ENCODE measurements at places on chromosomes 6 and 20.

- no peak for DNase-seq
Measured at GRCh38 chr6:168031411-168031971, 34.0 kb downstream of the KIF25 start.

- no peak for DNase-seq
Measured at GRCh38 chr20:53487461-53488200, 106.0 kb downstream of the ZNF217 start.

GRCh38 chr20:24160563-24161281 is 172.1 kb upstream of the GGTLC1 start:
- peak; percentile 32 for DNase-seq

GRCh38 chr6:28586962-28587745 is 61.5 kb downstream of the GPX5 start:
- no peak for DNase-seq

DNA sequence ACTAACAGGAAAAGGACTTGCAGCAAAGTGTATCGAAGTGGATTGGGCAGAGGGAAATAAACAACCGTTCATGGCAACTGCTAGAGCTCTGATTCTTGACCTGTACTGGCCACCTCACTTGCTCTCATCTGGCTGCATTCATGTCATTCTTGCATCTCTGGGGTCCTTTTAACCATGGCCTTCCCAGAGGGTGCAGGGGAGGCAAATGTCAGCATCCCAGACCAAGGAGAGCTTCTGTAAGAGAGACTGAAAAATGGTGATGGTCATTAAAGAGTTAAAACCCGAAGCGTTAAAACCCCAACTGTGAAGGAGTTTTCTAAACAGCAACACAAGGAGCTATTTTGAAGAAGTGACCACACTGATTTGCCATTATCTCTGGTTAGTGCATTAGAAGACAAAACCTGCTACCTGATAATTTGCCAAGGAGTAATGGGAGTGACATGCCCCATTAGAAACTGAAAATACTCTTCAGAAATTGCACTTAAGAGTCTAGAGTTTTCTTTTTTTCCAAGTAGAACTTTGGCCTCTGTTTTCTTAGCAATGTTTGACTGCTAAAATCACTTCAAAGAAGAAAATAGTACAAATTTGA is 62.4 kb downstream of the APCDD1L start:
- no peak for DNase-seq

- peak; percentile 52 for DNase-seq
Measured at GRCh38 chr6:50791900-50792508, 26.7 kb upstream of the TFAP2B start.

DNA sequence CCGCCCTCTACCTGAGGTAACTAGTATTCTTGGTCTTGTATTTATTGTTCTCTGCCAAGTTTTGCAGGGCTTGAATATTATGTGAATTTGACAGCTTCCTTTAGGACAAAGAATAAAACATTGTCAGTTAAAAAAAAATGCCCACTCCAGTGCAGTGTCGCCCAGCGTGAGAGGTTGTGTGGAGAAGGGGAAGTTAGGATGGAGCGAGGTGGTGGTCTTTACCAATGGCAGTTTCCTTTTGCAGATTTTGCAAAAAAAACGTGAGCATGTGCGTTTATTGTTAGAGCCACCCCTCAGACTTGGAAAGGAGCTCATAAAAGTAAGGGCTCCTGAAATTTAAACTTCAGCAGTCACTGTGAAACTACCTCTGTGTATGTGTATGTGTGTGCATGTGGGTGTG is 28.3 kb downstream of the UST start:
- no peak for DNase-seq

DNA sequence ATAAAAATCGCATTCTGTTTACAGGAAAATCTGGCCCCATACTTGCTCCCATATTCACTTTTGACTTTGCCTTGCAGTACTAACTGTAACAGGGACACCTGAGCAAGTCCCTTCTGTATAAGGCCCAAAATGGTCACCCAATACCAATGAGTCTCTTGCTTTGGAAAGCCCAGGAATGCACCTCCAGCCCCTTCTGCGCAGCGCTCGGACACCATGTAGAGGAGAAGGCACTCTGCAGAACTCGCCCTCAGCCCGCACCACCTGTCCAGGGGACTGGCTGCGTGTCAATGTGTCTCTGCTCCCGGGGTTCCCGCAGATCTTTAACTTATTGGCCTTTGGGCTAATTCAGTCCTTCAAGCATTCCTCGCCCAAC is 746 bp upstream of the PRND start:
- DNase-seq: no peak

Data from hematopoietic multipotent progenitor cell treated with erythropoietin and hydrocortisone succinate and interleukin-3 and kit ligand, for 8 days (in vitro differentiated cells).